Activated CD8-positive, alpha-beta memory T cell treated with anti-CD3 and anti-CD28 coated beads for 36 hours (primary cell): ENCODE measurements at places on chromosomes 16 and 17. TPM values are rescaled to one million over a fixed set of nuclear protein-coding genes. Genes with fewer than 3 reads are reported as not detected.

KCNH4 gene
- 1.3 TPM for total RNA-seq

TEX14 gene
- 0.25 TPM for total RNA-seq

SP2 gene
- 18.3 TPM for total RNA-seq

DCTN5 gene
- total RNA-seq: 89.5 TPM

FAM20A gene
- total RNA-seq: not detected

ADAP2 gene
- 0.65 TPM for total RNA-seq

CACNG1 gene
- not detected for total RNA-seq

ACOX1 gene
- 33.7 TPM for total RNA-seq

SULT1A2 gene
- total RNA-seq: 0.36 TPM

GPRC5B gene
- not detected for total RNA-seq

CASKIN1 gene
- total RNA-seq: 0.23 TPM

NLRP1 gene
- total RNA-seq: 21.8 TPM

CLEC18A gene
- not detected for total RNA-seq

CES3 gene
- 0.57 TPM for total RNA-seq

KRTAP2-2 gene
- not detected for total RNA-seq

CHD9NB gene
- 0.32 TPM for total RNA-seq

RHBDL3 gene
- 0.13 TPM for total RNA-seq

KRT33B gene
- not detected for total RNA-seq

NPTX1 gene
- total RNA-seq: 0.48 TPM

SLC9A5 gene
- 6.7 TPM for total RNA-seq

CPHXL2 gene
- total RNA-seq: not detected

PGP gene
- total RNA-seq: 31.6 TPM

CCL7 gene
- not detected for total RNA-seq

CIBAR2 gene
- not detected for total RNA-seq

KRT32 gene
- total RNA-seq: not detected

KRT28 gene
- not detected for total RNA-seq

ATP2A3 gene
- total RNA-seq: 112 TPM

CFAP97D1 gene
- total RNA-seq: not detected

CCL16 gene
- total RNA-seq: not detected

RPH3AL gene
- 0.80 TPM for total RNA-seq

TTYH2 gene
- total RNA-seq: 16.0 TPM

CRHR1 gene
- total RNA-seq: not detected

SHISA9 gene
- total RNA-seq: not detected
